Bladder microvascular endothelial cell (primary cell): ENCODE measurements at places on chromosomes 4 and X. TPM values are rescaled to one million over a fixed set of nuclear protein-coding genes. Genes with fewer than 3 reads are reported as not detected.

The AGA gene
- total RNA-seq, result 20.6 and 37.0 TPM in 2 replicates

The FMR1NB gene
- total RNA-seq, result not detected in 2 replicates

The FAT4 gene
- total RNA-seq, result 31.2 and 107 TPM in 2 replicates

The PALLD gene
- total RNA-seq, result 8.7 and 43.9 TPM in 2 replicates

The TLR3 gene
- 1.6 and 1.9 TPM in 2 replicates for total RNA-seq

The GRXCR1 gene
- not detected in 2 replicates for total RNA-seq

The SOWAHD gene
- total RNA-seq, result not detected in 2 replicates

The HERC6 gene
- 6.0 and 6.7 TPM in 2 replicates for total RNA-seq

The SMIM10L2A gene
- 0.49 and 0.50 TPM in 2 replicates for total RNA-seq

The FAM184B gene
- not detected in 2 replicates for total RNA-seq

The ERCC6L gene
- total RNA-seq, result 3.1 and 3.5 TPM in 2 replicates

The TMEM144 gene
- total RNA-seq, result 6.3 and 13.6 TPM in 2 replicates

The CC2D2A gene
- 3.6 and 6.5 TPM in 2 replicates for total RNA-seq

The TLL1 gene
- total RNA-seq, result 7.0 and 12.5 TPM in 2 replicates

The SPANXC gene
- total RNA-seq, result not detected in 2 replicates

The NHS gene
- total RNA-seq, result under 0.01 and 0.06 TPM in 2 replicates

The GPR50 gene
- total RNA-seq, result not detected in 2 replicates

The TASL gene
- not detected in 2 replicates for total RNA-seq

The FAM9C gene
- total RNA-seq, result not detected in 2 replicates

The NPNT gene
- 0.32 and 0.44 TPM in 2 replicates for total RNA-seq

The RS1 gene
- not detected in 2 replicates for total RNA-seq

The INPP4B gene
- 2.1 and 16.8 TPM in 2 replicates for total RNA-seq

The ADGRA3 gene
- total RNA-seq, result 1.3 and 27.7 TPM in 2 replicates

The LETM1 gene
- 85.8 and 135 TPM in 2 replicates for total RNA-seq

The NOA1 gene
- 15.1 and 16.0 TPM in 2 replicates for total RNA-seq

The PABPC1L2A gene
- total RNA-seq, result not detected in 2 replicates

The CFAP47 gene
- total RNA-seq, result not detected in 2 replicates
